ENCODE measurements at places on chromosomes 5 and 9. TPM values are rescaled to one million over a fixed set of nuclear protein-coding genes. Genes with fewer than 3 reads are reported as not detected.

Gene NPR3
- total RNA-seq = 3.5 TPM

DNA sequence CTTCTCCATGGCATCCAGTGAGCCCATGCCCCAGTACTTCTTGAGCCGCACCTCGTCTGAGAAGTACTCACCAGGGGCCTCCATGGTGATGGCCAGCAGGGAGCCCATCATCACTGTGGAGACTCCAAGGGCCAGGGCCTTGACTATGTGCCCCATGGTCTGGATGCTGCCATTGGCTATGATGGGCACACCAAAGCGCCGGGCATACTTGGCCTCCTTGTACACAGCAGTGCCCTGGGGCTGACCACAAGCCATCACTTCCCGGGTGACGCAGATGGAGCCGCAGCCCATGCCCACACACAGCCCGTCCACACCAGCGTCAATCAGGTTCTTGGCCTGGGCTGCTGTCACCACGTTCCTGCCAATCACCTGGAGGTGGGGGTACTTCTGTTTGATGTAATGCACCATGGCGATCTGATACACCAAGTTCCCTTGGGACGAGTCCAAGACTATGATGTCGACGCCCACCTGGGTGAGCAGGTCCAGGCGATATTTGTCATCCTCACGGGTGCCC lies 7.0 kb upstream of the DCAF12 start:
- DNase-seq = no peak

- no peak for DNase-seq
Measured at GRCh38 chr5:138870611-138871010, 4.5 kb downstream of the LRRTM2 start.

DNA sequence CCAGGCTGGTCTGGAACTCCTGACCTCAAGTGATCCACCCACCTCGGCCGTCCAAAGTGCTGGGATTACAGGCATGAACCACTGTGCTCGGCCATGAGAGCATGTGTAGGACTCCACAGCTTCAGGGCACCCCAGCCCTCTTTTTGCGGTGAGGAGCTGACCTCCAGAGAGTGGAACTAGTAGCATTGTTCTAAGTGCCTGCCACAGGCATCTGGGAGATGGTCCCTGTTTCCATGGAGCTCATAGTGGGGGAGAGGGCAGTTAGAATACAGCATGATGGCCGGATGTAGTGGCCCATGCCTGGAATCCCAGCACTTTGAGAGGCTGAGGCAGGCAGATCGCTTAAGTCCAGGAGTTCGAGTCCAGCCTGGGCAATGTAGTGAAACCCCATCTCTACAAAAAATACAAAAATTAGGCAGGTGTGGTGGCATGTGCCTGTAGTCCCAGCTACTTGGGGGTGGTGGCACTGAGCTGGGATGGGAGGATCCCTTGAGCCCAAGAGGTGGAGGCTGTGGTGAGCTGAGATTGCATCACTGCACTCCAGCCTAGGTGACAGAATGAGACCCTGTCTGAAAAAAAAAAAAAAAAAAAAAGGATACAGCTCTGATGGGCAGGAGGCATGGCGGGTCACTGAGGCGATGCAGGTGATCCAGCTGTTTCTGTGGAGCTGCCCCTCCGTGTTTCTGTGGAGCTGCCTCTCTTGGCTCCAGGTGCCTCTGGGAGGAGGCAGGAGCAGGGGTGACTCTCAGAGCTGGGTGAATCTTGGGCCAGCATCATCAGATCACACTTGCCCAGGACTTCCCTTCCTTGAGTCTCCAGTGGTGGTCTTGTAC lies 4.2 kb downstream of the ASS1 start:
- DNase-seq = no peak

DNA sequence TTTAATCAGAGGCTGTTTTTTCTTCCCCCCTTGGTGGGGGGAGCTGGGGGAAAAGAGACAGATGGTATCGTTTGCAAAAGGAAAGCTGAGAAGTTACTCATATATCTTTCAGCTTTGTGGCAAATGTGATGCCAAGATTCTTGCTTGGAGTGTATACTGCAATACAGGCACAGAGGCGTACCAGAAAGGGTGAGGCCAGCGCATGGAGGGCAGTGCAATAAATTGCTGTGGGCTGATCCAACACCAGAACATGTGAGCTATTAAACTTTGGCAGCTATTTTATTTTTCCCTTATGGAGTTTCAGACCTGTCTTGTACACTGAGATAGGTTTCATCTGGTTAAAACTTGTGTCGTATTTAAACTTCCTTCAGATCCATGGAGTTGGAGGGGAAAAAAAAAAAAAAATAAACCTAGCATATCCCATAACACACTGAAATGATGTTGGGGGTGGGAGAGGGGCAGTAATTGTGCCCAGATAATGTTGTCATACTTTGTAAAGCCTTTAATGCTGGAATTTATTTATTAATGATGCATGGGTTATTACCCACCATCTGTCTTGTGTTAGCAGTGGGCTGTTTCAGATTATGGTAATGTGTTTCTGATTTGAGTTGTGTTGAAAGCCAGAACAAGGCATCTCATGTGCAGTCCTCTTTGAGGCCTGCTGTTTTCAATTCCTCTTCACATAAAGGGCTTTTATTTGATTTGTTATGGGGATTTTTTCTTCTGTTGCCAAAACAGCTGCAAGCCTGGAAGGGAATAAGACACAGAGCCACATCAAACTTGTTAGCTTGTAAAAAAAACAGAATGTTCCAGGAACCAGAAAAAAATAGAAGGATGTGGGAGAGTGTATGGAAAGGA lies 891.3 kb downstream of the TLE1 start:
- DNase-seq = no peak
